ENCODE measurements at places on chromosomes 6 and 20. TPM values are rescaled to one million over a fixed set of nuclear protein-coding genes. Genes with fewer than 3 reads are reported as not detected.
A peak's percentile ranks its signal among the peaks of the same experiment; 100 is the strongest.

DNA sequence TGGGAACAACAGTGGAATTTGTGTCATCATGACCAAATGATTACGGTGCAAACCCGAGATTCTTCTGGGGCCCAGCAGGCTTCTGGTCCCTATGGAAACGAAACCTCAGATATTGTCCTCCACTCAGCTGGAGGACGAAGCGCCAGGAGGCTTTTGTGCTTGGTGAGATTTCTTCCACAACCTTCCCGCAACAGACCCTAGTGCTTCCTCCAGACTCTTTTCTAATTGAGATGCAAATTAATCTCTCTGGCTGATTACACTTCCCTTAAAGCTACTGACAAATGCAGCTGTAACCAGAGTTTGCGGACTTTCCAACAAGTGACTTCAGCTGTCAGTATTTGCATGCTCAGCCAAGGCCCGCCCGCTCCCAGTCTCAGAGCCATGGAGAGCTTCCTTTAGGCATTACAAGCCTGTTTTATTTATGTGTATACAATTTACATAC lies 96.0 kb downstream of the INSM1 start:
- no peak overlapping the region for H3K27ac ChIP-seq
- no peak overlapping the region for H3K4me3 ChIP-seq
- H3K27me3 ChIP-seq: no peaks in the 10 kb centered on the region
- H3K4me1 ChIP-seq: peaks cover 7% of the 10 kb centered on the region
- no peak for DNase-seq

DNA sequence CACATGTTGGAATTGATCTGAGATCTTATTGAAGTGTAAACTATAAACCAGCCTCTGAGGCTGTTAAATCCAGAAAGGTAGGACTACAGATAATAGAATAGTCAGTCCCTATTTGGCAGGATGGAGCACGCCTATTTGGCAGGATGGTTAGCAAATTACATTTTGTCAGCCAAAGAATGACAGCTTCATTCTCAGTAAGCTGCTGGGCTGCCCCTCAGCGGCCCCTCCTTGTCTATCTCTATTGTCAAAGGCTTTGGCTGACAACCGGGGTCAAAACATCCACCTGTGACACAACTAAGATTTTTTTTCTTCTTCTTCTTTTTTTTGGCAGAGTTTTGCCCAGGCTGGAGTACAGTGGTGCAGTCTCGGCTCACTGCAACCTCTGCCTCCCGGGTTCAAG lies 123.4 kb upstream of the ECI2 start:
- H3K27ac ChIP-seq: no peak overlapping the region
- peaks cover 3% of the 10 kb centered on the region for H3K27me3 ChIP-seq
- no peak for DNase-seq
- no peaks in the 10 kb centered on the region for H3K36me3 ChIP-seq

GRCh38 chr20:46154305-46154704 lies 36.2 kb downstream of the CD40 start:
- H3K4me1 ChIP-seq: no peaks in the 10 kb centered on the region
- no peak overlapping the region for H3K27ac ChIP-seq
- no peak for DNase-seq
- no peaks in the 10 kb centered on the region for H3K36me3 ChIP-seq
- no peak overlapping the region for H3K4me3 ChIP-seq

- DNase-seq: no peak
- H3K36me3 ChIP-seq: no peaks in the 10 kb centered on the region
- H3K27ac ChIP-seq: no peak overlapping the region
These were observed 101.0 kb downstream of the ARHGAP18 start for GRCh38 chr6:129608886-129609537.

Gene BEND3
- 6.3 TPM for total RNA-seq

DNA sequence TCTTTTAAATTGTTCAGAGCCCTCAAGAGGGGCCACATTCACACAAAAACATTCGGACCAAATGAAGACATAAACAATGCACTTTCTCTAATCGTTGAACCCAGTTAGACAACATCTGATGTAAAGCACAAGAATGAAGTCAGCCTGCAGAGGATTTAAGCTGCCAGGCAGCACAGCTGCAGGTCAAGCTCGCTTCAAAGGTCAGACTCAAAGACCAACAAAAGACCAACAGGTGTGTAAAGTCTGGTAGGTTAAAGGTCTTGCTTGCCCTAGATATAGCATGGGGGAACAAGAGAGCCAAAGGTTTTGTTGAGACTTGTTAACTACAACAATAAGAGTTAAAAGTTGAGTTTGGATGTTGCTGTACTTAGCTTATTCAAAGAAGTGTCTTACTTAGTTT lies 26.7 kb upstream of the MYLIP start:
- H3K27me3 ChIP-seq: no peaks in the 10 kb centered on the region
- no peak overlapping the region for H3K4me3 ChIP-seq
- no peak for DNase-seq
- H3K27ac ChIP-seq: no peak overlapping the region
- H3K4me1 ChIP-seq: no peaks in the 10 kb centered on the region

DNA sequence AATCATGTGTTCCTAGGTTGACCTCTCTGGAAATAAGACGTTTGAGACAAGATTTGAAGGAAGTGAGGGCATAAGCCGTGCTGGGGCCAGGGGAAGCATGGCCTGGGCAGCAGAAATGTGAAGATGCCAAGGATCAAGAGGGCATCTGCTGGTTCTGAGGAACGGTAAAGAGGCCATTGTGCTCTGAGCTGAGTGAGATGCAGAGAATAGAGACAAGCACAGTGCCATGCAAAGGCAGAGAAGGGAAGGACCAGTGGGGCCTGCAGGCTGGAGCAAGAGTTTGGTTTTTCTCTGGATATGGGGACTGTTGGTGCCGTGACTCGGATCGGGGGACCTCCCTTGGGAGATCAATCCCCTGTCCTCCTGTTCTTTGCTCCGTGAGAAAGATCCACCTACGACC lies 50.8 kb downstream of the SMPDL3A start:
- H3K27ac ChIP-seq: no peak overlapping the region
- DNase-seq: no peak
- H3K36me3 ChIP-seq: no peaks in the 10 kb centered on the region
- peaks cover 12% of the 10 kb centered on the region for H3K27me3 ChIP-seq
- no peak overlapping the region for H3K4me3 ChIP-seq
- H3K4me1 ChIP-seq: no peaks in the 10 kb centered on the region

GRCh38 chr6:149410557-149410956 lies 10.5 kb downstream of the SUMO4 start:
- DNase-seq: no peak
- H3K4me1 ChIP-seq: peaks cover 20% of the 10 kb centered on the region
- H3K27me3 ChIP-seq: no peaks in the 10 kb centered on the region
- no peak overlapping the region for H3K4me3 ChIP-seq
- peaks cover 60% of the 10 kb centered on the region for H3K36me3 ChIP-seq
- peak overlapping the region; percentile 53 for H3K27ac ChIP-seq

Gene OR12D3
- total RNA-seq: not detected

DNA sequence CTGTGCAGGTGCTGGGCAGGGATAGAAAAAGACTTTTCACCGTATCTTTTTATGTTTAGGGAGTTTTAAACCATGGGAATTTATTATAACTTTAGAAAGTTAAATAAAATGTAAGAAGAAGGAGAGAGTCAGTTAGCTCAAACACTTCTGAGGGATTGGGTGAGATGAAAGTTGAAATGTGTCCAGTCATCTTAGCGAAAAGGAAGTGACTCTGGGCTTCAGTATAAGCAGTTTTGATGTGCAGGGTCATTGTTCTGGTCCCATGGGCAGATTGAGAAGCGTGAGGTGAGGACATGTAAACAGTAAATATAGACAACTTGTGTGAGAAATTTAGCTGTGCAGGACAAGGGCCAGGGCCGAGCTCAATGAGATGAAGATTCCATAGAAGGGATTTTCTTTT lies 66.9 kb downstream of the TOX2 start:
- H3K27ac ChIP-seq: no peak overlapping the region
- no peaks in the 10 kb centered on the region for H3K36me3 ChIP-seq
- H3K4me3 ChIP-seq: no peak overlapping the region
- peaks cover 19% of the 10 kb centered on the region for H3K27me3 ChIP-seq
- H3K4me1 ChIP-seq: peaks cover 25% of the 10 kb centered on the region

Gene AMD1
- total RNA-seq: 77.4 TPM

Gene AFG1L
- total RNA-seq: 6.3 TPM

- H3K27ac ChIP-seq: no peak overlapping the region
- no peaks in the 10 kb centered on the region for H3K4me1 ChIP-seq
- peaks cover 12% of the 10 kb centered on the region for H3K27me3 ChIP-seq
- no peak overlapping the region for H3K4me3 ChIP-seq
- DNase-seq: no peak
- no peaks in the 10 kb centered on the region for H3K36me3 ChIP-seq
These were observed 144.8 kb downstream of the OGFRL1 start for GRCh38 chr6:71433441-71433840.

DNA sequence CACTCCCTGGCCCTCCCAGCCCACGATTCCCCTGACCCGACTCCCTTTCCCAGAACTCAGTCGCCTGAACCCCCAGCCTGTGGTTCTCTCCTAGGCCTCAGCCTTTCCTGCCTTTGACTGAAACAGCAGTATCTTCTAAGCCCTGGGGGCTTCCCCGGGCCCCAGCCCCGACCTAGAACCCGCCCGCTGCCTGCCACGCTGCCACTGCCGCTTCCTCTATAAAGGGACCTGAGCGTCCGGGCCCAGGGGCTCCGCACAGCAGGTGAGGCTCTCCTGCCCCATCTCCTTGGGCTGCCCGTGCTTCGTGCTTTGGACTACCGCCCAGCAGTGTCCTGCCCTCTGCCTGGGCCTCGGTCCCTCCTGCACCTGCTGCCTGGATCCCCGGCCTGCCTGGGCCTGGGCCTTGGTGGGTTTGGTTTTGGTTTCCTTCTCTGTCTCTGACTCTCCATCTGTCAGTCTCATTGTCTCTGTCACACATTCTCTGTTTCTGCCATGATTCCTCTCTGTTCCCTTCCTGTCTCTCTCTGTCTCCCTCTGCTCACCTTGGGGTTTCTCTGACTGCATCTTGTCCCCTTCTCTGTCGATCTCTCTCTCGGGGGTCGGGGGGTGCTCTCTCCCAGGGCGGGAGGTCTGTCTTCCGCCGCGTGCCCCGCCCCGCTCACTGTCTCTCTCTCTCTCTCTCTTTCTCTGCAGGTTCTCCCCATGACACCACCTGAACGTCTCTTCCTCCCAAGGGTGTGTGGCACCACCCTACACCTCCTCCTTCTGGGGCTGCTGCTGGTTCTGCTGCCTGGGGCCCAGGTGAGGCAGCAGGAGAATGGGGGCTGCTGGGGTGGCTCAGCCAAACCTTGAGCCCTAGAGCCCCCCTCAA lies at the start of gene LTA:
Gene LTA, plus strand, starts transcription at position 249 of the 871 bp plus-strand sequence. Its CDS starts 454 bp downstream, at position 703.
- peak within 1 kb of the TSS; percentile 96 for H3K4me3 ChIP-seq
- H3K36me3 ChIP-seq: peaks cover 48% of the 10 kb centered on the region
- H3K4me1 ChIP-seq: peaks cover 66% of the 10 kb centered on the region
- DNase-seq: peak; percentile 92
- H3K27ac ChIP-seq: peak within 1 kb of the TSS; percentile 97

GRCh38 chr20:48879612-48880245 lies 41.8 kb upstream of the ARFGEF2 start:
- no peaks in the 10 kb centered on the region for H3K36me3 ChIP-seq
- no peak for DNase-seq
- no peak overlapping the region for H3K27ac ChIP-seq
- H3K4me1 ChIP-seq: peaks cover 5% of the 10 kb centered on the region
- H3K4me3 ChIP-seq: no peak overlapping the region

DNA sequence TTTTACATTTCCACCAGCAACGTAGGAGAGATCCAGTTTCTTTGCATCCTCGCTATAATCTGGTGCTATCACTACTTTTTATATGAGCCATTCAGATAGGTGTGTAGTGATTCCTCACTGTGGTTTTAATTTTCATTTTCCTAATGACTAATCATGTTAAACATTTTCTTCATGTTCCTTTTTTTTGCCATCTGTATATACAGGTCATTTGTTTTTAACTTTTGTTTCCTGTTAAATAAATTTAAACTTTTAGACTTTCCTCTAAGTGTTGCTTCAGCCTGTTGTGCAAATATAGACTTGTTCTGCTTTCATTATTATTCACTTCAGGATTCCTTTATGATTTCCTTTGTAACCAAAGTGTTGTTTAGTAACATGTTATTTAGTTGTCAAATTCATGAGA lies 697.4 kb downstream of the PTPRT start:
- no peak overlapping the region for H3K4me3 ChIP-seq
- H3K4me1 ChIP-seq: no peaks in the 10 kb centered on the region

Gene SPATA25
- 0.74 TPM for total RNA-seq

GRCh38 chr20:62605236-62605943 lies 36.9 kb upstream of the SLCO4A1 start:
- H3K4me1 ChIP-seq: peaks cover 18% of the 10 kb centered on the region
- no peak overlapping the region for H3K4me3 ChIP-seq
- peaks cover 14% of the 10 kb centered on the region for H3K27me3 ChIP-seq
- no peak overlapping the region for H3K27ac ChIP-seq
- no peaks in the 10 kb centered on the region for H3K36me3 ChIP-seq

Gene C6orf132
- 0.18 TPM for total RNA-seq
